ENCODE measurements at places on chromosomes 4 and X.

GRCh38 chr4:146311238-146311970, 97.1 kb downstream of the REELD1 start:
- DNase-seq = no peak

GRCh38 chr4:113293043-113293560, 243.6 kb downstream of the ANK2 start:
- no peak for DNase-seq

DNA sequence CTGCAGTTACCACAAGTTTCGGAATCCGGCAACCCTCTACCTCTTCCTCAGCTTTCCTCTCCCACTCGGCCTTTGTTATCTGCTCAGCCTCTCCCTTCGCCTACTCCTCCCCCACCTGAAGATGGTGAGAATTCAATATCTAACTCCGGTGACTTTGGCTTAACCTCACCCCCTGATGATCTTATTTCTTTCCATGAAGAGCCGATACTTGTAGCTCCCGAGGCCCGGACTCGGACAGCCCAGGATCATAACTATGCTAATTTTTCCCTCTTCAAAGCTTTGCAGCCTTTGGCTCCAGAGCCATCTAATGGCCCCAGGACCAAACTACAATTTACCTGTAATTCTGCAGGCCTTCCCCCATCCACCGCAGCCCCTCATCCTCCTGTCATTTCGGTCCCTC, 32.0 kb upstream of the MGST2 start:
- no peak for DNase-seq

DNA sequence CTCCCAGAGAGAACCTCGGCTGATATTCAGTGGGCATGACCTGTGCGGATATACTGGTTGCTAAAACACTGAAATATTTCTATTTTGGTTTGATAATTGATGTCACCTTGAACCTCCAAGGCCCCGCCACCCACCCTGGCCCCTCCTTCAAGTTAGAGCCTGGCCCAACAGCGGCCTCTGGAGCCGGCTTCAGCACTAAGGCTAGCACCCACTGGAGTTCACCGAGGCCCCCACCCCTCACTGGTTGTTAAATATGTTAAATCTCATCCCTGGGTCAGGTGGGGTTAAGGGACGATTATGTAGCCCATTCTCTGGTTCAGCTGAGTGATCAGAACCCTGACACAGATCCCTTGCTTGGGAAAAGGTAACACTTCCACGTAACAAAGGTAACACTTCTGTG, 24.3 kb downstream of the SEL1L3 start:
- no peak for DNase-seq

DNA sequence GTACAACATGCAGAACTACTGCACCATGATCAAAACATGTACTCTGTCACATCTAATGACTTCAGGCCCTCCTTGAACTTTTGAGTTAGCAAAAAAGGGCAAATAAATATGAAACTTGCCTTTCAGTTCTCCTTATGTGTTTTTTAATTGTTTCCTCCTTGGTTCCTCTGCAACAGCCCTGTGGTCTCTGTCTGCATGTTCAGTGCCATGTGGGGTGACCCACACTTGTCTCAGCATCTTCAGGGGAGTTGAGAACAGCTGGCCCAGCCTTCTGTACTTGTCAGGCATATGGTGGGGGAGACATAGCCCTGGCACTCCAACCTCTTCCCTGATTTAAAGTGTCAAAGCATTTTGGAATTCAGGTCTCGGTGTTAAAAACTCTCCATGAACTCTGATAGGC, 188.0 kb upstream of the PGRMC2 start:
- DNase-seq = no peak

DNA sequence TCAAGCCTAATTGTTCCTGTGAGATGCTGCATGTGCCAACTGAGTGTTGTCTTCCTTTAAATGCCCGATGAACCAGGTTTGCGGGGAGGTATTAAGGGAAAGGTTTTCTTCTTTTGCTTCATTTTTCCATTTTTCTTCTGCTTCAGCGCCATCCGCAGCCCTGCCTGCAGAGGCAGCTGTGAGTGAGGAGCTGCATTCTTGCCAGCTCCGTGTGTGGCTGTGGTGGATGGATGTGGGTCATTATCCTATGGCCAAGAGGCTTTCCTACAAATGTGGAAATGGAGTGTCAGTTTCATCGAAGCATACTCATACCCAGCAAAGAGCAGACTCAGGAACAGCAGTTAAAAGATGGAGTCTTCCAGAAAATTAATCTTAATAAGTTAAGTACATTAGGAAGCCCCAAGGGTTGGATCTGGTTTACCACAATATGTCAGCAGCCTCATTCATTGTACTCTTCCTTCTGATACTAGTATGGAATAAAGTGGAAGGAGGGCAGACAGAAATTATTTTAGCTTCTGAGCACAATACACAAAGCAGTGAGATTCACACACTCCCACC, 37.6 kb downstream of the TNIP3 start:
- DNase-seq = no peak

DNA sequence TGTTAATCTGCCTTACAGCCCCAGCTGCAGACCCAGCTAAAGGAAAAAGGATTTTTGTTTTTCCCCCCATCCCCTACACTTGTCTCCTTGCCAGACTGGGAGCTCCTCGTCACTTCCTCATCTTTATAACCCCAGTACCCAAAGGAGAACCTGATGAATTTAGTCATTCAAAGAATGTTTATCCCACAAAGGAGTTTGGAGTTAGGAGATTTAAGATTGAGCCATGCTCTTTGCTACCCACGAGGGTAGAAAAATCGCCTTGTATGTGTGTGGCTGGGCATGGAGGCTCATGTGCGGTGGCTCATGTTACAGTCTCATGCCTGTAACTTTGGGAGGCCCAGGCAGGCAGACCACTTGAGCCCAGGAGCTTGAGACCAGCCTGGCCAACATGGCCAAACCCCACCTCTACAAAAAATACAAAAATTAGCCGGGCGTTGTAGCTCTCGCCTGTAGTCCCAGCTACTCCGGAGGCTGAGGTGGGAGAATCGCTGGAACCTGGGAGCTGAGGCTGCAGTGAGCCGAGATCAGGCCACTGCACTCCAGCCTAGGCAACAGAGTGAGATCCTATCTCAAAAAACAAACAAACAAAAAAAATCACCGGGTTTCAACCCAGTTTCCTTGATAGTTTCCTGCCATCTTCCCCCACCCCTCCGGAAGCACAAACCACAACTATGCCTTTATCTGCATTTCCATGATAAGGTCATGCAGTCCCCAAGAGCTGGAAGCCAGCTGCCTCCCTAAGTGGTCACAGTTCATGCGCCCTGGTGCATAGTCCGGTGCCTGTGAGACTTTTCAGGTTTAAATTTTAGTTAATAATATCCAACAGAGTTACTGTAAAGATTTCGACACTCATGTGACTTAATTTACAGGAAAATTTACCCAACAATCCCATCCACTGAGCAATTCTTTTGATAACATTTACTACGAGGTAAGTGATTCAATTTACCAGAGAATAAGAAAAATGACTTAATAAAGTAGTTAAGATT, 1.5 kb downstream of the CFAP97 start:
- DNase-seq = no peak

DNA sequence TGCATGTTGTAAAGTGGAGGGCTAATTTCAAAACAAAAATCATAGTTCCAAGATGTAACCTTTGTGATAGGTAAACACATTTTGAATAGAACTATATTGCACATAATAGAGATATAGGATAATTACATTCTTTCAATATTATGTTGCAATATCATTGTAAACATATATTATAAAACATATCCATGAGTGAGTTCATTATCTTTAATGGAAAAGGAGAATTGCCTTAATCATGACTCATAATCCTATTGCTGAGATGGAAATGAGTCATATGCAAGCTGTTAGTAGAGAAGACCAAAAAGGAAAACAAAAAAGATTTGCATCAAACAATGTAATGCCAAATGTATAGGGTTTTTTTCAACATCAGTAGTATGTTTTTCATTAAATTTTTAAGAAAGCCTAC, 73.7 kb upstream of the WDR44 start:
- no peak for DNase-seq

- no peak for DNase-seq
These were observed 138.9 kb upstream of the IL1RAPL2 start for GRCh38 chrX:104427073-104427472.

DNA sequence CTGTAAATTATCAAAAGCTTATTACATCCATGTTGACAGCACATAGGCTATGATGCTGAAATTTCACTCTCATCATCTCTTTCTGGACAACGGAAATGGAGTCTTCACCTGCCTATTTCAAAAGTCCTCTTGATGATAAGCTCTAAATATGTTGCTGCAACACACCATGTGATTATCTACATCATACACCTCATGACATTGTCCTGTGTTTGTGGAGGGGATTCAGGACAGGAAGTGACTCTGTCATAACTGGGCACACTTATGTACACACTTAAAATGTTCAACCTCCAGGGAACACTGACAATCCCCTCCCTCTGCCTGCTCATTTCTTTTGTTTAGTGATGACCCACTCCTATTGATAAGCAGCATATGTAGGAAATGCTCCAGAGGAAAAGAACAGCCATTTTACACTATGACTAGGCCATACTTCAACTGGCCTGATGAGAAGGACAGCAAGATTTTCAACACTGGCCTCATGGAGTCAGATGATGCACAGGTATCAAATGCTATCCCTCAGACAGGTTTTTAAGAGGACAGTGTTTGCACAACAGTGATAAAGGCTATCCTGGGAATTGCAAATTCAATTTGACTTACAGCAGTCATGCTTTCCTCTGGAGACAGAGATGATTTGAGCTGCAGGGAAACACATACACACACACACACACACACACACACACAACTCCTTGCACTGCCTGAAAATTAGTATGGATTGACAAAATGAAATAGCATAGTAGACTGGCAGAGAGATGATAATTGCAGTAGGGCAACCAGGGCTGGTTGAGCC, 163.3 kb upstream of the RASGEF1B start:
- no peak for DNase-seq

All from BJ (cell line).